ENCODE measurements at places on chromosomes 4 and X.

GRCh38 chr4:185580699-185581098, 45.4 kb upstream of the PDLIM3 start:
- no peak for DNase-seq

DNA sequence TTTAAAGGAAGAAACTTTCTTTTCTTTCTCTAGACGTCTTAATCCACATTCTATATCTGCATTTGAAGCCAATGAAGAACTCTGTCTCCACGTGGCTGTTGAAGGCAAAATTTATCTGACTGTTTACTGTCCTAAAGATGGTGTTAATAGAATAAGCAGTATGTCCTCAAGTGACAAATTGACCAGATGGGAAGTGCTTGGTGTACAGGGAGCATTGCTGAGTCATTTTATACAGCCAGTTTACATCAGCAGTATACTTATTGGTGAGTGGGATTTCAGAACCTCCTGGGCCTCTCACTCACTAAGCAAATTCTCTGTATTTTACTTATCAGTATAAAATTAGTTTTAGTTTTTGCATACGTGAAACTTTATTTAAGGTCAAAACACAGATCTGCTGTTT, 33.7 kb downstream of the ADAD1 start:
- DNase-seq = no peak

DNA sequence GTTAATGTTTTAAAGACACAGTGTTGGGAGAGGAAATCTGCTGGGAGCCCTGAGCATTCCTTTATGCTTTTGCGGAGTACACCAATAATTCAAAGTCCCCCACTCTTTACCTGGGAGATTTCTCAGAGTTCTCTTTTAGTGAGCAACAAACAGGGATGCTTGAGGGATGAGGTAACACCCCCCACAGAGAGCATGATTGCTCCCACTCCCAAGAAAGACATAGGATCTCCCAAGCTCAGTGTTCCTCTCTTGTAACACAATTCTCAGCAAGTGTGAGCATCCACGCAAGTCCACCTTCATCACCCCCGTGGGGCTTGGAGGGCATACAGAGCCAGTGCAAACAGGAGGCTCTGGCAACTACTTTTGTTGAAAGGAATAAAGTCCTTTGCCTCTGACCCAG, 36.1 kb downstream of the GSPT2 start:
- no peak for DNase-seq

- no peak for DNase-seq
Measured at GRCh38 chr4:74294681-74295080, 13.6 kb upstream of the EPGN start.

DNA sequence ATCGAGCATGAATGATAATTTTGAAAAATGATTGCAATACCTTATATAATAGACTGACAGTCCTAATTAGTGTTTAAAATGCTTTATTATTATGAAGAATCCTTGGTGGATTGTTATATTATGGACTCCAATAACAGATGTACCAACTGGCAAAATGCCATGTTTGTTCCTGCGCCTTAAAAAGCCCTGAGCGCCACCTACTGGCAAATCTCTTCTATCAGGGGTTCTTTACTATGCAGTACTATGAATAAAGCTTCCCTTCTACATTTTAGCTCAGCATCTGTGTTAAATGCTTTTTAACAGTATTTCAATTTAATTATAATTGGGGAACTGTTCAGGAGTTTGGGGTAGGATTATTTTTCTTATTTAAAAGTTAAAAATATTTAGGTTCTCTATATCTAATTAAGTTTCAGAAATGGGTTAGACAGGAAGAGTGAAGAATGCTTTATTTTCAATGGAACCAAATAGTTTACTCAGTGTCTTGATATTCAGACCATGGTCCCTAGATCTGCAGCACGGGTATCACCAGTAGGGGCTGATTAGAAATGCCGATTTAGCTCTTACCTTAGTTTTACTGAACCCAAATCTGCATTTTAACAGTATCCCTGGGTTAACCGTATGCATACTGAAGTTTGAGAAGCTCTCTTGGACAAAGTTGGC, 20.0 kb downstream of the CFAP97 start:
- DNase-seq = peak; percentile 79

DNA sequence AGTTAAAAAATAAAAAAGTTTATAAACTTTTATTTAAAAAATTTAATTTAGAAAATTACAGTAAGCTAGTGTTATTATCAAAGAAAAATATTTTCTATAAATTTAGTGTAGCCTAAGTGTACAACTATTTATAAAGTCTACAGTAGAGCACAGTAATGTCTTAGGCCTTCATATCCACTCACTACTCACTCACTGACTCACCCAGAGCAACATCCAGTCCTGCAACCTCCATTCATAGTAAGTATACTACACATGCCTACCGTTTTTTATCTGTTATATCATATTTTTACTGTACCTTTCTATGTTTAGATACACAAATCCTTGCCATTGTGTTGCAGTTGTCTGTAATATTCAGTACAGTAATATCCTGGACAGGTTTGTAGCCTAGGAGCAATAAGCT, 129.0 kb upstream of the FAM47B start:
- DNase-seq = no peak

- no peak for DNase-seq
Measured at GRCh38 chr4:186719925-186720694, 3.5 kb downstream of the FAT1 start.

DNA sequence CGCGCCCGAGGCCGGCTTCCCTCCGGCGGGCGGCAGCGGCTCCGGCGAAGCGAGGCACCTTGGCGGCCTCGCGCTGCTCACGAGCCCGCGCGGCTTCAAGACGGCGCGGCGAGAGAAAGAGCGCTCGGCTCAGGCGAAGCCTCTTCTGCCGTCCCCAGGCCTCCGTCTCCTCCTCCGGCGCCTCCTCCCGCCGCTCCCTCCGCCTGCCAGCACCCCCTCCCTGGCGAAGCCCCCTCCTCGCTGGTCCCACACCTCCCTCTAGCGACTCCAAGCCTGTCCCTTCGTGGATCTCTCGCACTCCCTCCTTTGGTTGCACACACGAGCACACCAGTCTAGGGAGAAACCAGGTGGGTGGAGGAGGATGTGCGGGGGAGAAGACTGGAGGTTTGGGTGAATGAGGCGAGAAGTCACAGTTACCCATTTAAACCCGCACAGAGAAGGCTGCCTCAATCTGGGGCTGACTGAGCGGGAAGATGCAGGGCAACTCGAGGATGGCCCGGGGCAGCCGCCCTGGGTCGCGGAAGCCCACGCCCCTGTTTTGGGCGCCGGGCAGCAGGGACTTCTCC, at the start of gene CAMK2D:
Gene CAMK2D, minus strand, starts transcription at position 119 of the 566 bp plus-strand sequence. CDS start 670 bp downstream, outside the sequence.
- peak; percentile 85 for DNase-seq

GRCh38 chrX:99795495-99795894, 614.6 kb downstream of the PCDH19 start:
- DNase-seq = no peak

DNA sequence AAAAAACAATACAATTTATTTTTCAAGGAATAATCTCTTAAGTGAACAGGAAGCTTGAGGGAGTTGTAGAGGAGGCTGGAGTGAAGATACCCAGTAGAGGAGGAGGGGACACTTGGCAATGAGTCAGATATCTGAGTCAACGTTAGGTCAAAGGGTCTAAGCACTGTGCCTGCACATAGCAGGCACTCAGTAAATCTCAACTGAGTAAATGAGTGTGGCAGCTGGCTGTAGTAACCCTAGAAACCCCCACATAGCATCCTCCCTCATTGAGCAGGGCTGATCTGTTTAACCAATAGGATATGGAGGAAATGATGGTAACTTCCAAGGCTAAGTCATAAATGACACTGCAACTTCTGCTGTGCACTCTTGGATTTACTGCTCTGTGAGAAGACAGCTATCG, 186.0 kb upstream of the FAM241A start:
- peak; percentile 40 for DNase-seq

- no peak for DNase-seq
Measured at GRCh38 chr4:81946996-81947395, 426.8 kb downstream of the HNRNPD start.

- no peak for DNase-seq
Measured at GRCh38 chr4:144562019-144562705, 83.8 kb upstream of the HHIP start.

DNA sequence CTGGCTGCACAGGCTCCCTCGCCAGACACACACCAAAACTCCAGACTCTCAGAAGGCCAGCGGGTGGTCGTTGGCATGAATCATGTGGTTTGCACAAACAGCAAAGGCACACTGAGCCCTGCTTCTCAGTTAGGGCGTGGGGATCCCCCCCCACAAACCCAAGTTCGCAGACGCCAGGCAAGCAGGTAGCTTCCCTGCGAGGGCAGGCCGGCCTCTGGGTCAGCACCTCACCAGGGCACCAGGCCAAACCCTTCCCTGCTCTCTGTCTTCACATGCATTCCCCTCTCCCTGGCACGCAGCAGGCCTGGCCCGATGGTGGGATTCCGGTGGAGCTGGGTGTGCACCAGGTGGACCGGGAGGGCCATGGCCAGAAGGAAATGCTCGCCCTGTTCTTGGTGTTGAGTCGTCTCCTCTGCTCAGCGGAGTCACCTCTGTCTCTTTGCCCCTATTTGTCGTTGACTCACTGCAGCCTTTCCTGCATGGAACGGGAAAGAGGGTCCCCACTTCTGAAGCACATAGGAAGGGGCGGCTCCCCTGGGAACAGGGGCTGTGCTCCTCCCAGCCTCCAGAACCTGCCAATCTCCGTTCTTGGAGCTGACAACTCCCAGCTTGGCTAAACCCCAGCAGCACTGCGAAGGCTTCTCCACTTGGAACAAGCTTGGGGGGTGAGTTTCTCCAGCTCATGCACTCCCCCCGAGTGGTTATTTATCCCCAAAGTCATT, 51.4 kb downstream of the SORCS2 start:
- no peak for DNase-seq

- DNase-seq = no peak
Measured at GRCh38 chrX:68086709-68087108, 346.6 kb downstream of the OPHN1 start.

- DNase-seq = no peak
Measured at GRCh38 chr4:92266521-92266920, 37.2 kb upstream of the GRID2 start.

DNA sequence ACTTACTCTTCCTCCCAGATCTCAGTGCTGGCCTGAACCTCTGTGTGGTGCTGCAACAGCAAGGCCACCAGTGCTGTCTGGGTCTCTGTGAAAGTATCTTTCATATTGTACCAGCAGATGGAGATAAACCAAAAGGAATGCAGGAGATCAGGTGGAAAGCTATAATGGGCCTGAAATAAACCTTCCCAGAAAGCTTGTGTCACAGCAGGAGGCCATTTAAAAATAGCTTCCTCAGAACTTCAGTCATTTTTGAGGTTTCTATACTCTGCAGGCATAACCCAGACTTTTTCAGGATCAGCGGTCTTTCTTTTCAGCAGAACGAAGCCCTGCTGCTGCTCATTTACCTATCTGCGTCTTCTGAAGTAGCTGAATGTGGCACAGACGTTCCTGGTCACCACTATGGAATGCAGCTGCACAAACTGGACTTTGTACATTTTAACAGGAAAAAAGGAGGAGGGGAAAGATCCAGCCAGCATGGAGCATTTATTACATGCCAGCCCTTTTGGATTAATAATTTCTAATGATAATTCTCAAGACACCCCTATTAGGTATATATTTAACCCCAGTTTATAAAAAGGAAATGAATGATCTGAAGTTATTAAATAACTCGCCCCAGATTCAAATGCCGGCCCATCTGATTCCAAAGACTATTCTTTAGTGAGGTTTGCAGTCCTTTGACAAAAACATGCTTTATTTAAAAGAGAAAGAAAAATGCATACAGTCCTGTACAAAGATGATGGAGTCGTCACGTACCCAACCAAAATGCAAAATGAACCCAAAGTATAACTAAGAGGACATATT, 119.7 kb downstream of the NFKB1 start:
- peak; percentile 84 for DNase-seq

DNA sequence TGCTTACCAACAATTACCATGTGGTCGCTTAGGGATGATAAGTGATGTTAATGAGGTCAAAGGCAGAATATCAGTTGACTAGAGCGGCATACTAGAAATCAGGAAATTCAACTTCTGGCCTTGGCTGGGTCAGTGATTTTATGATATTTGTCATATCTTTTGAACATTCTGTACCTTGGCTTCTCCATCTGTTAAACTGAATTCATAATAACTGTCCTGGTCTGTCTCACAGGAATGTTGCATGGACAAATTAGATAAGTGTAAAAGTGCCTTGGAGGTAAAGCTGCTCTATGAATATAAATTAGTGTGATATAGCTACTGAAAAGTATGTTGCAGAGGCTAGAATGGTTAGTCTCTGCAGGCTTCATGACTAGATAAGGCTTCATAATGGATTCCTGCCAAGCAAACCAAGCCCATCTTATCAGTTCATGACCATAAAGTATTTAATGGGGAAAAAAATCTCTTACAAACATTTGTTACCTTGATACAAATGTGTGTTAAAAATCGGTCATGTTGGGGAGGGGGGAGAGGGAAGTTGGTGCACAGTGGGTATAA, 104.6 kb upstream of the BMPR1B start:
- no peak for DNase-seq

GRCh38 chr4:53141308-53141707, 224.6 kb downstream of the SCFD2 start:
- no peak for DNase-seq

DNA sequence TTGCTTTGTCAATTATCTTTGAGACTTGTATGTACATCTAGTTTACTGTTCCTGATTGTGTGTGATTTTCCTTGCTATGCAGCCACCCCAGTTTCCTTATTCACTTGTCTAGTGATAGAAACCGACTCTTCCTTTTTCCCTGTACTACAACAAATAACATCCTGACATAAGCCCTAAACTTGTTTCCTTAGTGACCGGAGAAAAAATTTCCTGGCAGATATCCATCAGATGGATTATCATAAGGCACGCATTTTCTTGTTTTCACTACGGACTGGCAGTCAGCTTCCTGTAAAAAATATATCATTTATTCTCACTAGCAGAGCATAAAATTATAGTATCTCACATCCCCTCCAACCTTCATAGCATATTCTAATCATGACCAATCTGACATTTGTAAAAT, 410.7 kb downstream of the CENPC start:
- no peak for DNase-seq

DNA sequence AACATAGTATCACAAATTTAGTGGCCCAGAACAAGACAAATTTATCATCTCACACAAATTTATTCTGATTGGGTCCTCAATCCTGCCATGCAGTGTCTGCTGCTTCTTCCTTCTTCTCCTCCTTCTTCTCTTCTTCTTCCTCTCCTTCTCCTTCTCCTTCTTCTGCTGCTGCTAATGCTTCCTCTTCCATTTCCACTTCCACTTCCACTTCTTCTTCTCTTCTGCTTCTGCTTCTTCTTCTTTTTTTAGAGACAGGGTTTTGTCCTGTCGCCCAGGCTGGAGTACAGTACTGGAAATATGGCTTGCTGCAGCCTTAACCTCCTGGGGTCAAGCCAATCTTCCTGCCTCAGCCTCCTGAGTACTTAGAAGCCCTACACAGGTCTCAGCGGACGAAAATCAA, 37.5 kb downstream of the FGFBP1 start:
- DNase-seq = no peak

Measured in fibroblast of skin of left quadriceps (primary cell).